ENCODE measurements at places on chromosomes 5 and 9. TPM values are rescaled to one million over a fixed set of nuclear protein-coding genes. Genes with fewer than 3 reads are reported as not detected.

- DNase-seq = no peak
Observed at GRCh38 chr5:150759334-150759583, 442 bp upstream of the DCTN4 start.

GRCh38 chr5:159403906-159404681 is 73.8 kb upstream of the IL12B start:
- DNase-seq = no peak

Gene PCDHGA1
- 1.1 TPM for polyA plus RNA-seq

Gene TAF1L
- 0.10 TPM for polyA plus RNA-seq

DNA sequence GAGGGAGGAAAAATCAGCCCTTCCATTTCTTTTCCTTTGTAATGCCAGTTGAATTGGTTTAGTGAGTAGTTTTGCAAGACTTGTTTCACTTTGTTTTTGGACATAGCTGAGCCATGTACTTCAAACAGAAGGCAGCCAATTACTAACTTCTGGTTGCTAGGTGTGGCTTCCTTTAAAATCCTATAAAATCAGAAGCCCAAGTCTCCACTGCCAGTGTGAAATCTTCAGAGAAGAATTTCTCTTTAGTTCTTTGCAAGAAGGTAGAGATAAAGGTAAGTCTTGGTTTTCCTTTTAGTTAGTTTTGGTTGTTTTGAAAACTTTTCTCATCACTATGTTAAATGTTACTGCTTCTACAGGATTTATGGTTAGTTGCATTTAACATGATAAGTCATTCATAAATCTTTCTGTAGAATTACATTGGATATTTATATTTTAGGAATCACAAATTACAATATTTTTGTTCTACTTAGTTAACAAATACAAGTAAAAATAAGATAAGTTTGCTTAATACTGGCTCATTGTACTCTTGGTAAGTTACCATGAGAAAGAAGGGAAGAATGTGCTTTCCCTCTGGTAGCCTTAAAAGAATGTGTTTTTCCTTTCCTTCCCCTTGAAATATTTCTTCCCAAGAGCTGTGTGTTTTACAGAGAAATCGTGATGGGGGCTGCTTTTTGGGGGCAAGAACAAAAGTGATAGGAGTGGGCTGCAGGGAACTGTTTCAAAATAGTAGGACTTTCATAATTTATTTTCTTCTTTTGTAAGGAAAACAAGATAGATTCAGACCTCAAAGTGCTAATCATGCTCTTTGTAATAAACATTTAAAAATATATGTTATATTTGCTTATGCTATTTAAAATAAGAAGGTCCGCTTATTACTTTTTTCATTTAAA is at the start of gene ANXA1:
Gene ANXA1 (plus strand): TSS at position 213 of the 890 bp plus-strand sequence. CDS start 6,671 bp downstream, outside the sequence.
- DNase-seq = no peak

Gene CORO2A
- 2.2 TPM for polyA plus RNA-seq

GRCh38 chr9:73137286-73137899 is 14.3 kb upstream of the ANXA1 start:
- no peak for DNase-seq

GRCh38 chr5:51131266-51131665 is 252.0 kb upstream of the ISL1 start:
- DNase-seq = no peak

DNA sequence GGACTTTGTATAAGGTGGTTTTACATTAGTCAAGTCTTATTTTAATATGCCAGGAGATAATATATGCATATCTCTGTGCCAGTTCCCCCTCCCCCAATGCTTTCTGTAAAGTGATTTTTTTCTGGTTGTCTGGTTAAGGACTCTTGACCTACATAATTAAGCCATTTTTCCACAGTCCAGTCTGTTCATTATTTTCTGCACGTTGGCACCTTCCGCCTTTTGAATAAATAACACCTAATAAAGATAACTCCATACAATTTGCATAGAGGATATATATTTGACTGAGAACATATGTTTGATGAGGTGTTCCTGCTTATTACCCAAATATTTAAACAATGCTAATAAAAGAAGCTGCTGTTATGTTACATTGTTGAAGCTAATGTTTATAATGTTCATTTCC is 320.9 kb downstream of the DMAC1 start:
- no peak for DNase-seq

Gene PRKACG
- polyA plus RNA-seq = not detected

- DNase-seq = no peak
Observed at GRCh38 chr5:177419046-177419445, 7.4 kb upstream of the GRK6 start.

DNA sequence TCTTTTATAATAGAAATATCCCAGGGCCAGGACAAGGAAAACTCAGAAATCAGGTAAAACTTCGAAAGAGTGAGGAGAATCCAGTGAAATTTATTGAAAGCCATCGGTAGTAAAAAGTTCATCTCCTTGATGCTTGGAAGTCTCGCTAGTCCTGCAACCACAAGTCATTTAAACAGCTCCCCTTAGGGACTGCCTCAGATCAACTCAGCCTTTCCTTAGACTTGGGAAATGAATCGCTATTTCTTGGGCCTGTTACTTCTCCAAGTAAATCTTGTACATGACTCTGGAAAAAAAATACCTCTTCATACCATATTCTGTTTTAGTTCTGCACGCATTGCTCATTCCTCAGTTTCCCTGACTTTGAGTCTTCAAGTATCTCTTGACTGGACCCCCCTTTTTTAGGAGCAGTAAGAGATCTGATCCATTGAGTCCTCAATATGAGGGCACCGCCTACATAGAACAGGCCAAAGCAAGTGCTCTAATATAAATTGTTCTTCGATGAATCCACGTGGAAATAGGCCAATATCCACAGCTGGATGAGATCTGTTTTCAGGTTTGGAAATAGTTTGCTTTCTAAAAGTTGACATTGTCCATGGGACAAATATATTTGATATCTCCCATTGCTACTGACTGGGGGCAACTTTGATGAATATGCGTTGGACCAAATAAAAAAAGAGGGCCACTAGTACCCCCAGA is 114.2 kb downstream of the PRDM6 start:
- DNase-seq = no peak

DNA sequence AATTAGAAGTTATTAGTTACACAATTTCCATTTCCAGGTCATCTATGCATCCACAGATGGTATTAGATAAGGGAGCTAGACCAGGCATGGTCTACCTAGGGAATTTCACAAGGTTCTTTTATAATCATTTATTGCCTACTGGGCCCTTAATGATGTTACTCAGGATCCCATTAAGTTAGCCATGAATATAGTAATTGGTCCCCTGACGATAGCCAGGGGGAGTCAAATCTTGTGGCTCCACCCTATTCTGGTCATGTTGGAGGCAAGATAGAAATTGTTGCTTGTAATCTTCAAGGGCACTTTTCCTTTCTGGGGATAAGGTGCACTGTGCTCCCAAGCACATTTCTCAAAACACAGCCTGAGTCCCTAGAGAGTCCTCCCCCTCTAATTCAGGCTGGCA is 14.1 kb upstream of the ELL2 start:
- no peak for DNase-seq

Gene CDKN2A
- polyA plus RNA-seq = 0.35 TPM
